Activated CD8-positive, alpha-beta memory T cell treated with anti-CD3 and anti-CD28 coated beads, Interleukin-2, amount 50 U/mL, for 4 hours (primary cell): ENCODE measurements at places on chromosomes 11 and 22.

- DNase-seq, result no peak
These were observed 153.8 kb downstream of the CACNA1I start for GRCh38 chr22:39724390-39724789.

- no peak for DNase-seq
These were observed 19.6 kb downstream of the SUN2 start for GRCh38 chr22:38736257-38736570.

GRCh38 chr11:17650127-17650911 lies 69.1 kb upstream of the MYOD1 start:
- DNase-seq, result no peak

- DNase-seq, result no peak
These were observed 11.6 kb upstream of the NPAS4 start for GRCh38 chr11:66409226-66409625.

DNA sequence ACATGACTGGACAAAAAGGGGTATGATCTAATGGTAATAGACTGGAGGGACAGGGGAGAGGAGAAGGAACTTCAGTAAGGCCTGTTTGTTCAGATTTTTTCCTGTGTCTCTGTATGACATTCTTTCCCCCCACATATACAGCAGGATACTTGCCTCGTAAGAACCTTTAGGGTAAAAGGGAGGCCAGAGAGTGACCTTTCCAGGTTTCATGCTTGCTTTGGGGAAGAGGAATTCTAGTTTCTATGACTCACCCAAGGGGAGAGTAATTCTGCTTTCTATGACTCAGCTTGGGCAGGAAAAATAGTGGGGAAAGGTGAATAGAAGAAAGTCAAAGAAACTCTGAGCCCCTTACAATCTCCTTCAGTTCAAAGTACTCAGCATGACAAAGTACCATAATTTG lies 457.0 kb downstream of the DLG2 start:
- no peak for DNase-seq

DNA sequence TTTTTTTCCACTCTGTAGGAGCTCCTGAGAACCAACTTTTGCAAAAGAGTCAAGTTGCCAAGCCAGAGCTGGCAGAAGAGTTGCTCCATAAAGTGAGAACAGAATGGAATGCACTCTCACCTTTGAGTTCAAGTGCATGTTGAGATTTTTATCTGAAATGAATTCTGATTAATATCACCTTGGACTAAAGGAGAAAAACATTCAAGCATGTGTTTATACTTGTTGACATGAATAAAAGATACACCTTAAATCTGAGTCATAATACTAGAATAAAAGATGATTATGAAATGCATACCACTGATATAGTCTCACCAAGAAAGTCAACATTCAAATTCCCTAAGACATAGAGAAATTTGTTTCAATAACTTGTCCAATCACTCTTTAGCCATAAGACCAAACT lies 37.8 kb downstream of the ARL14EP start:
- DNase-seq, result no peak
